GM19239 (cell line): ENCODE measurements at places on chromosomes 7 and 10.

- DNase-seq: peak; percentile 90
Observed at GRCh38 chr10:72297805-72298591, 24.3 kb downstream of the DDIT4 start.

GRCh38 chr10:85224366-85224940, 896.1 kb downstream of the CCSER2 start:
- no peak for DNase-seq

GRCh38 chr7:25520017-25520416, 291.7 kb upstream of the NPVF start:
- no peak for DNase-seq

- peak; percentile 36 for DNase-seq
Observed at GRCh38 chr7:151851145-151851751, 25.7 kb downstream of the PRKAG2 start.

GRCh38 chr7:139727151-139727705, 50.6 kb downstream of the HIPK2 start:
- DNase-seq: no peak

DNA sequence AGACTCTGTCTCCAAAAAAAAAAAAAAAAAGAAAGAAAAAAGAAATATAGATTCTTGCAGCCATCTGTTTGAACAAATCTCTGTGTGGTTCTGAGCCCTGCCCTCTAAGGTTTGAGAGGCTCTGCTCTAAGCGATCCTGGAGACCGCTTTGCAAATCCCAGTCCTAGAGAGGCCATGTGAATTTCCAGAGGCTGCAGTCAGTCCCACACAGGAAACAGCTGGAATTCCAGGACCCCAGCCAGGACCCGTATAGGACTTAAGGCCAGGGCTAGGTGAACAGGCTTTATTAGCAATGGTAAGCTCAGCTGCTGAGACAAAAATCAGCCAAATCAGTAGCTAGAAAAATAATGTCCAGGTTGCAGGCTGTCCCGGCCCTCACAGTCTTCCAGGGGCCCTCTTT, 154.8 kb downstream of the RPS24 start:
- no peak for DNase-seq

- DNase-seq: no peak
Observed at GRCh38 chr10:66832781-66833422, 92.9 kb upstream of the LRRTM3 start.

- no peak for DNase-seq
Observed at GRCh38 chr7:152615031-152615741, 60.8 kb downstream of the XRCC2 start.

- DNase-seq: no peak
Observed at GRCh38 chr10:99433378-99434020, 3.1 kb upstream of the GOT1 start.

DNA sequence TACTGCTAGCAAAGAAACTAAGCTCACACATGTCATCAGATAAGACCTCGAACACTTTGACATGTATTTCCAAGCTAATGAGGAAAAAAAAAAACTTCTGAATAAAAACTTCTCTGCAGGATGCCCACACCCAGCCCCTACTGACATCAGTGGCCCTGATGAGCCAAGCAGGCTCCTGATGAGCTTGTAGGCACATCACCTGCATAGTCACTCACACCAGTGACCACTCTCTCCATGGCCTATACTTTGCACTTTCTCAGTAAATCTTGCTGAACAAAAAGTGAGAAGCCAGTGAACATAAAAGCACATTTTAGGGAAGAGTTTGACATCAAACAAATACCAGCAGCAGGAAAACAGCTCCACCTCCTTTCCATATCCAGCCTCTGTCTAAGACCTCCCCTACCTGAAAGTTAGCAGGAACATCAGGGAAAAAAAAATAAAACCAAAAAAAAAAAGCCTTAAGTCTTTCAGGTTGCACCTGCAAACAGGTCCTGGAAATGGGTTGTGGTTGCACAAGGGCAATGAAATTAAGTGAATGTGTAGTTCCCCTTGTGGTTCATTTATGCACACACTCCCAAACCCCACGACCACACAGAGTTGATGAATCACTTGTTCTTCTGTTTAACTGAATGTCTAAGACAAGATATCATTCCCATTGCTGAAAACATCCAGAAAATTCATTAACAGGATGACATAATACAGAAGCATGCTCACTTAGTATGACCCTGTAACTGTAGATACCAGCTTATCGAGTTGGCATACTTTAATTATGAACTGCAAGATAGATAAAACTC, 205.2 kb upstream of the PDE1C start:
- no peak for DNase-seq

GRCh38 chr7:50292763-50293162, 11.8 kb upstream of the IKZF1 start:
- DNase-seq: no peak

DNA sequence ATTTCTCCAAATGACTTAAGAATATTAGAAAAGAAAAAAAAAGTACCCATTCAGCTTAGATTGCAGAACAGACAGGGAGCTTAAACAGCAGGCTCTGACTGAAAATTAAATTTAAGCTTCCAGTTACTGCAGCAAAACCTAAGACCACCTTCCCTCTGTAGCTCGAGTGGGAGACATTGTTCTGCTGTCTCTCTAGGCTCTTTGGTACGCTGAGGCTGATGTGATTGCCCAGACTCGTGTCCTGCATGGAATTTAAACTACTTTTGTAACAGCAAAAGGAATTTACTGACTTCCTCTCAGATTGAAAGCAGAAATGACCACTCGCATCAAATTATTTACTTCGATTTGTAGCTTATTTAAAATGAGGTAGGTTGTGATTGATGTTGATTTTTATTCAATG, 124.6 kb downstream of the LRRTM3 start:
- no peak for DNase-seq

- peak; percentile 85 for DNase-seq
Observed at GRCh38 chr7:101173752-101174244, 6.3 kb downstream of the NAT16 start.

- DNase-seq: no peak
Observed at GRCh38 chr7:98702021-98702420, 84.9 kb downstream of the NPTX2 start.

- peak; percentile 61 for DNase-seq
Observed at GRCh38 chr7:41943094-41943577, 240.2 kb upstream of the INHBA start.

GRCh38 chr10:1122349-1122748, 66.2 kb downstream of the WDR37 start:
- no peak for DNase-seq

- DNase-seq: no peak
Observed at GRCh38 chr7:112084520-112084971, 121.7 kb downstream of the DOCK4 start.

DNA sequence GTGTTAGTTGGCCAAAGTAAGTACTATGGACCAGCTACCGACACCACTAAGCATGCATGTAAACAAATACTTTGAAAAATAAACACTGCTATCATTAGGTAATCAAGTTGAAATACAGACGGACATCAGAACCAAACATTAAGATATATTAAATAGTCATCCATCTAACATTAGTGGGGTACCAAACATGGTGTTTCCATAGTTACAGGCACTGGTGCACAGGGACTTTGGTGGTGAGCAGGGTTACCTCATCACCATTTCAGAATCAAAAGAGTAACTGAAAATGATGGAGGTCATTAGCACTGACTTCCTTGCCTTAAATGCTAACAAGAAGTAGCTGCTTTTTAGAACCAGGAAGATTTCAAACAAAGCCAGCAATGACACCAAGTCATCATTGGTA, 23.9 kb downstream of the EBLN1 start:
- no peak for DNase-seq

DNA sequence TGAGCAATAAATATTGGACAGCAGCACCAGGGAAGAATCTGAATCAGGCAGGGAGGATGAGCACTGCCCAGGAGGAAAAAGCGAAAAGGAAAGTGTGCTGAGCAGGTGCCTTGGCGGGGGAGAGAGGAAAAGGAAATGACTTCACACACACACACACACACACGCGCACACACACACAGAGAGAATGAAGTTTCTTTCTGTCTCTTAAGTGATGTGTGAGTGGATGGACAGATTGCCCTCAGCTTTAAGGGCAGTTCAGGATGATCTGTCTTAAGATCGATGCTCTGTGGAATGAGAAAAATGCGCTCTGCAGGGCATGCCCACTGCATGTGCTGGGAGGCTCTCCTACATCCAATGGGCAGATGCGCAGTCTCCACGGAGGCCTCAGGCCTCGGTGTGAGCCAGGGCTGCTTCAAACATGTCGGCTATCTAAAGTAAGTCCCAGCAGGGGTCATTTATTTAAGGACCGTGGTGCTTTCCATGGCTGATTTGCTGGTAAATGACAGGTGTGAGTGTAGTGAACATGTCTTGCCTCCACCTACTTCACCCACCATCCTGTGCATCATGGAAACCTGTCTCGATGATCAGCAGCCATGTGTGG, 2.5 kb upstream of the ACBD5 start:
- DNase-seq: no peak

- no peak for DNase-seq
Observed at GRCh38 chr7:28005847-28006231, 174.8 kb downstream of the JAZF1 start.

DNA sequence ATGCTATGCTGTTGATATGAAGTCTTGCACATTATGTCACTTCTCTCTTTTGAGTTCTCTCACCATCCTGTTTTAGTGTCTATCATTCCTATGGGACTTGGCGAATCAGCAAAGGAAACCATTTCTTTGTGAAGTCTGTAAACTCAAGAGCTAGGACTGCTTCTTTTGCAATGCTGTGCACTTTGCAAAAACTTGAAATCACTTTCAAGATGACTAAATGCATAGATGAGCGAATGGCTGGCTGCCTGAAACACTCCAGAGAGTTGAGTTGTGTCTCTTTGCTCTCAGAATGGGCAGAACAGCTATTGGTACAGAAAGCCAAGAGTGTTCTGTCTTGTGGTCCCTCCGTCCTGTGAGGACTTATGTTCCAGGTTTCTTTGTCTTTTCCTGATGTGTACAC, 18.3 kb upstream of the ELMO1 start:
- DNase-seq: no peak

GRCh38 chr10:63720676-63721075, 199.5 kb downstream of the REEP3 start:
- no peak for DNase-seq

- no peak for DNase-seq
Observed at GRCh38 chr7:45236666-45237065, 79.1 kb downstream of the RAMP3 start.

DNA sequence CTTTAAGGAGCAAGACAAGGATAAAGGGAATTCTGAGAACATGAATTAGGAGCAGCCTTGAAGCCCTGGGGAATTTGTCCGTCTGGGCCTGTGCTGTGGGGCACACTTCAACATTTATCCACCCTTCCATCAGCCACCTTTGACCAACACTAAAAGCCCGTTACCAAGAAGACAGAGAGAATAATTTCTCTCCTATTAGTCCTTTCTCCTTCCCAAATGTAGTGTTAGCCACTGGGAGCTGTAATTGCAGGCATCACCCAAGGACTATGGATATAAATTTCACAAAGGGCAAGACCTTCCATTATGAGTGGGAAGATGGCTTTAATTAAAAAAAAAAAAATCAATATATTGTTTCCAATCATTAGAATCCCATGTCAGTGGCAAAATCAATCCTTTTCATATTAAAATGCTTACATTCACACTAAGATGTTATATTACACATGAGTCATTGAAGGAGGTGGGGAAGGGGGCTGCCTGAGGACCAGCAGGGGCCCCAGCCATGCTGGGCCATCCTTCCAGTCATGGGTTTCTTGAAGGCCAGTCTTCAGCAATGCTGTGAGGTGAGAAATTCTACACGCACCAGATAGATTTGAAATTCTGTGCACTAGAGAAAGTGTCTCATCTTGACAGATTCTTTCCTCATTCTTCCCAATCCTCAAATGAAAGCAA, 292.5 kb upstream of the NRP1 start:
- DNase-seq: no peak

DNA sequence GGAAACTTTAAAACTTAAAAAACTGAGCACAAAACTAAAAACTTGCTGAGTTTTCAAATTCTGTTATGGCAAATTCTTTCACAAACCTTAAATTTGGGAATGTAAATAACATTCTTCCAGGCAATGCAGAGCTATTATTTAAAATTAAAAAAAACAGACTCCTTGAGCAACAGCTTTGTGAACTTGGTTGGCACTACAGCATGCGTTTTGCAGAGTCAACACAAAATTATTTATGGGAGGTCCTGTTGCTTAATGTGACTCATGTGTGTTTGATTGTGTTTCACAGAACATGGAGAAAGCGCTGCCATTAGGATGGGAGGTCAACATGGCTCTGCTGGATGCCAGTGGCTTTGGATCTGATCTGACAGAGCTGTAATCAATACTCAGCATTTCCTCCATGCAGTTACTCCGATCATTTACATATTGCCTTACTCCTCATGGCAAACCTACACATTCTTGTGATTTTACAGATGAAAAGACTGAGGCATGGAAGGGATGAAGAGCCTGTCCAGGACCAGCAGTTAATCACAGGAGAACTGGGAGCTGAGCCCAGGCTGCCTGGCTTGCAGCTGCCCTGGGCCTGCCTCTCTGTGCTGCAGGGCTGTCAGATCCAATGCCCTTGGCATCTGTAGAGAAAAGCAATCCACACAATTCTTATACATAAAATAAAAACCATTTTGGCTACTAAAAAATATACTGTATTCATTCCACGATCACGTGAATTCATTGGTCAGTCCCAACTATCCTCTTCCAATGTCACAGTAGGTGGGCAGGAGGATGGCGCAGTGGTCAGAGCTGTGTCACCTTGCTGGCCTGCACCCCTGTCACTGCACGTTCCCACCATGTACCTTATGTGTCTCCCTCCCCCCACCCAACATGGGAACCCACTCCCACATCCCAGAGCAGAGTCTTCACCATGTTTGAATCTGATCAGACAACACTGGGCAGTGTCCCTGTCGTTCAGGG, 200.9 kb downstream of the CXCL12 start:
- no peak for DNase-seq

DNA sequence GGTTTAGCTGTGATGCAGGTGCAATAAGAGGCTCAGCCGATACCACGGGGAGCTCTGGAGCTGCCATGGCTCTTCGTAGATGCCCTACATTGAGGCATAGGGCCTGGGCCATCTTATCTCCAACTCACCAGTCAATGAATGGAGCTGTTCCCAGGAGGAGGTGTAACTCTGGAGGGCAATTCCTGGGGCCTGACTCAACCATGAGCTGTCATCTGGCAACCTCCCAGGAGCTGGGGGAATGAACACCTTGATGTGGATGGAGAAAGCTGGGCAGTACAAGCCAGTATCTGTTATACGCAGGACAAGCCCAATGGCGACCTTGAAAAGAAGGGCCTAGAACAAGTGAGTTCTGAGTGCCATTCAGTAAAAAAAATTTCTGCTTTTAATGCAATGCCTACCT, 224.0 kb upstream of the PLXDC2 start:
- DNase-seq: no peak

GRCh38 chr10:91796331-91797047, 1.7 kb upstream of the TNKS2 start:
- no peak for DNase-seq

GRCh38 chr10:119466076-119466475, 76.4 kb downstream of the RGS10 start:
- DNase-seq: no peak

- DNase-seq: no peak
Observed at GRCh38 chr10:13987446-13987845, 343.3 kb downstream of the FRMD4A start.
